ENCODE measurements at places on chromosomes 13 and 19.

DNA sequence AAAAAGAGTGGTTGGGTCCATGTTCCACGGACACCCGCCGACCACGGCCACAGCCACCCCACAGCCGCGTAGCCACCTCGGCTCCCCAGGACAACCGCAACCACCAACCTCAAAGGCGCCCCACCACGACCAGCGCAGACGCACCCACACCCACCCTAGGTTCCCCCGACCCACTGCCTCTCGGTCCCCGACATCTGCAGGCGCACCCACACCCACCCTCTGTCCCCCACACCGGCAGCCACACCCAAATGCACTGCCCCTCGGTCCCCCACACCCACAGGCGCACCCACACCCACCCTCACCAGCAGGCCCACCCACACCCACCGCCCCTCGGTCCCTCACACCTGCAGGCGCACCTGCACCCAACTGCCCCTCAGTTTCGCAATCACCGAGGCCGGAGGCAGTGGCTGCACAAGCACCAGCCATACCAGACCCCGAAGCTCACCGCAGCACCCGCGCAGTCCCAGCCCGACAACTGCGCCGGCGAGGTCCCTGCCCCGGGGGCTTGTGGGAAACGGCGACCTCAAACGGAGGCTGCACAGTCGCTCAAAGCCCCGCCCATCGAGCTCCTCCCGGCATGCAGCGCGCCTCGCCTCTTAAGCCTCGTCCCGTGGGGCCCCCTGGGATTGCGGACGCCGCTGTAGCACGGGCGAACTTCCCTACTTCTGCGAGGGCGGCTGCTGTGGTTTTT is 18.3 kb downstream of the ZNF77 start:
- no peak for DNase-seq

GRCh38 chr19:11964496-11964857 is 363 bp upstream of the ZNF763 start:
- DNase-seq = no peak

DNA sequence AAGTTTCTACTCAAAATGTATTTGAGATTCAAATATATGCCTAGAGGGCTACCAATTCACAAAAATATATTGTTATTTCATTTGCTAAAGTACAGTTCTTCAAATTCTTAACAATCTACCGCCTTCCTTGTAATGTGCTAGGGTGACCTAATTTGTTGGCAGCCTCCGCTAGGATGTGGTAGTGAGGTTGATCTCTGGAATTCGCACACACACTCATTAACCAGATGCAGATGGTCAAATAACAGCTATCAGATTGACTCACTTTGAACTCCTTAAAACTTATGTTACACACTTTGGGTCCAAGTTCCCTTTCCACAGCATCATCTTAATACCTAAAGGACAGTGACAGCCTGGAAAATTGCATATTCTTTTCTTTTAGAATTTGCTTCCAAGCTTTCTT is 367.3 kb downstream of the DCT start:
- no peak for DNase-seq

DNA sequence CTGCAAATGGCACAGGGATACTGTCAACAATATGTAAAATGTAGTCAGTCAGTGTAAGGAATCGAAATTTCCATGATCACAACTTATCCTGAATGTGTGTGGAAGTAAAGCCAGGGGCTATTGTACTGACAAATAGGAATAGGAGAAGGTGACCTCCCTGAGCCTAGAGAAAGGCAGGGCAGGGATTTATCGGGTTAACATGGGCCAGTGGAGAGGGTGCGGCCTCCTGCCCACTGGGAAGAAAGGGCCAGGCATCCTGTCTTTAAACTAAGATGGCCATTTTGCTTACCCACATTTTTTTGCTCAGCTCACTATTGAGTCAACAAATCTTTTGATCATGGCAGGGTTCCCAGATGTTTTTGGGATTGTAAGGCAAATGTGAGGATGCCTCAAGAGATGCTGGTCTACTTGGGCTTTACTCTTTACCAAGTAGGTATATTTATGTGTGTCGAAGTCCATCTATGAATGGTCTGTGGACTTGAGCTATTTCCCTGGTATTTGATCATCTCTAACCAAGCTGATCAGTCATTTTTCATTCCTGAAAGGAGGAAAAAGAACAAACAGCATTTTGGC is 116.6 kb upstream of the RNF113B start:
- DNase-seq = no peak

DNA sequence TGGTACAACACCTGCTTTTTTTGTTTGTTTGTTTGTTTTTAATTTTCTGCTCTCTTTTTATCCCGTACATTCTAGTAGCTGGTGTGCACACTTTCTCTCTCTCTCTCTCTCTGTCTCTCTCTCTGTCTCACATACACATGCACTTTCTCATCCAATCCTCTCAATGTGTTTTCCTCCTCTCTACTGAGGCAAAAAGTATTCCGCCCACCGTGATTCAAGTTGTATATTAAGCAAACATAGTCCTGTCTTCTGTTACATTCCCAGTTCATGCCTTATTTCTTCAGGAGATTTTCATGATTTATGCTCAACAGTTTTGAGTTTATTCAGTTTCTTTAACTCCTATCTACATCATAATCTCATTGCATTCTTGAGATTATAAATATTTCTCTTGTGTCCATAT is 38.2 kb upstream of the SCEL start:
- no peak for DNase-seq

GRCh38 chr19:15251010-15251748 is 18.9 kb upstream of the EPHX3 start:
- DNase-seq = no peak

- DNase-seq = no peak
Measured at GRCh38 chr19:2702170-2703076, at the start of gene GNG7. Gene GNG7 (minus strand): TSS chr19:2702694. CDS start chr19:2520688, 182,006 bp downstream.

DNA sequence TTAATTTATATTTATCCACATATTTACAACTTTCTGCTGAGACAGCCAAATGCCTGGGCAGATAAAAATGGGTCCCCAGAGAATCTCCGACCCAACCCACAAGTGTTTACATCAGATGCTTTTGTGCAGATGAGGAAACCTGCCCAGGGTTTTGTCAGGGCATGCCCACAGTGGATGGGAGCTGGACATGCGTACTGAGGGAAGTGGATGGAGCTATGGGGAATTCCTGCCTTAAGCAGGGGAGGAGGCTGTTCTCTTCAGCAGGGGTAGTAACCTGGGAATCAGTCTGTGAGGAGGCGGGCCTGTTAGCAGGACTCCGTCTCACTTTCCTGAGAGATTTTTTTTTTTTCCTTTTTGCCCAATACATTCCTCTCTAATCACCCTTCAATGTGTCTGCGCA is 122.9 kb downstream of the RFC3 start:
- DNase-seq = no peak

DNA sequence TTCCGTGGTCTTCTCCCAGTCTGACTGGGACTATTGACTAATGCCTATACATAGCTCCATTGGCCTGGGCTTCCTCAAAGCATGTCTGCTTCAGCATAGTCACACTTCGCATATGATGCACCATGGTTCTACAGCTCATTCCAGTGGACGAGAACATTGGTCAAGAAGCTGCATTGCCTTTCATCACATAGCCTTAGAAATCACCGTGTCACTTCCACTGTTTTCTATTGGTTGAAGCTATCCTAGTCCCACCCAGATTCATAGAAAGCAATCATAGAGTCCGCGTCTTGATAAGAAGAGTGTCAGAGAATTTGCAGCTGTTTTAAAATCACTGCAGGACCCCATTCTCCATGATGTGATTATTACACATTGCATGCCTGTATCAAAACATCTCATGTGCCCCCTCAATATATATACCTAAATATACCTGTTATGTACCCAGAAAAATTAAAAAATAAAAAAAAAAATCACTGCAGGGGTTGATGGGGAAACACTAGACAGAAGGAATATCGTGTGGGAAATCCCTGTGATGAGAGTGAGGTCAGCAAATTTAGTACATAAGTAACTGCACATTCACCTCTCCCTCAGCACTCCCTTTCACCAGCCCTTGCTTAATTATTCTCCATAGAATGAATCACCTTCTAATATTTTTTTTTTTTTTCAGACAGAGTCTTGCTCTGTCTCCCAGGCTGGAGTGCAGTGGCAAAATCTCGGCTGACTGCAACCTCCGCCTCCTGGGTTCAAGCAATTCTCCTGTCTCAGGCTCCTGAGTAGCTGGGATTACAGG is 2.2 kb upstream of the ARHGAP33 start:
- no peak for DNase-seq

DNA sequence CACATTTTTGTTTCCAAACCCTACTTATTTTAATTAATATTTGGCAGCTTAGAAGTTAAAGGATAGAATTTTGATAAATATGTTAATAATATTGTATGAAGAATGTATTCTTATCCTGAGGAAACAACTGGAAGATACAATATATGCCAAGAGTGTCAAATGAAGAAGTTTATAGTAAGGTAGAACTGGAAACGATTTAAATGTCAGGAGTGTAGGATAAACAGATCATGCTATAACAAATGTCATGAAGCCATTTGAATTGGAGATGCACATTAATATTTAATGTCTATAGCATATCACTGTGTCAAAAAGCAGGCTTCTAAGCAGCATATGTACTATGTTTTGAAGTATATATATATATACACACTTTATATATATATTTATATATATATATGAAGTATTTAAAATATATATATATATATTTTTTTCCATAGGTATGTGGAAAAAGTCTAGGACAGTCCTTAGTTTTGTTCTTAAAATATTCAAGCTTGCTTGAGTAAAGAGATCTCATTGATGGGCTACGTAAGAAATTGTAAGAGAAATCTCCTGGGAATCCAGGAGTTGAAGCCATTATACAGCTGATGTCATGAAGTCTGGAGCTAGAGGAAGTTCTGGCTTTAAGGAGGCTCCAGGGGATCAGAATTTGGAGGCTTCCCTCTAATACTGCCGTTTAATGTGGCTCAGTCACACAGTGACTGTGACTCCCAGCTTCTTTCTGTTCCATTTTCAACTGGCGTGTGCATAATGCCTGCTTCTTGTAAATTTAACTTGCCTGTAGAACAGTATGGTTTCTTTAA is 79.9 kb upstream of the MYCBP2 start:
- no peak for DNase-seq

- DNase-seq = no peak
Measured at GRCh38 chr13:48505012-48505411, 27.9 kb downstream of the RCBTB2 start.

GRCh38 chr13:85693889-85694511 is 105.2 kb downstream of the SLITRK6 start:
- no peak for DNase-seq

GRCh38 chr19:11382898-11383705 is 1.0 kb downstream of the EPOR start:
- DNase-seq = no peak

GRCh38 chr13:95704510-95704909 is 27.6 kb downstream of the DNAJC3 start:
- DNase-seq = no peak

DNA sequence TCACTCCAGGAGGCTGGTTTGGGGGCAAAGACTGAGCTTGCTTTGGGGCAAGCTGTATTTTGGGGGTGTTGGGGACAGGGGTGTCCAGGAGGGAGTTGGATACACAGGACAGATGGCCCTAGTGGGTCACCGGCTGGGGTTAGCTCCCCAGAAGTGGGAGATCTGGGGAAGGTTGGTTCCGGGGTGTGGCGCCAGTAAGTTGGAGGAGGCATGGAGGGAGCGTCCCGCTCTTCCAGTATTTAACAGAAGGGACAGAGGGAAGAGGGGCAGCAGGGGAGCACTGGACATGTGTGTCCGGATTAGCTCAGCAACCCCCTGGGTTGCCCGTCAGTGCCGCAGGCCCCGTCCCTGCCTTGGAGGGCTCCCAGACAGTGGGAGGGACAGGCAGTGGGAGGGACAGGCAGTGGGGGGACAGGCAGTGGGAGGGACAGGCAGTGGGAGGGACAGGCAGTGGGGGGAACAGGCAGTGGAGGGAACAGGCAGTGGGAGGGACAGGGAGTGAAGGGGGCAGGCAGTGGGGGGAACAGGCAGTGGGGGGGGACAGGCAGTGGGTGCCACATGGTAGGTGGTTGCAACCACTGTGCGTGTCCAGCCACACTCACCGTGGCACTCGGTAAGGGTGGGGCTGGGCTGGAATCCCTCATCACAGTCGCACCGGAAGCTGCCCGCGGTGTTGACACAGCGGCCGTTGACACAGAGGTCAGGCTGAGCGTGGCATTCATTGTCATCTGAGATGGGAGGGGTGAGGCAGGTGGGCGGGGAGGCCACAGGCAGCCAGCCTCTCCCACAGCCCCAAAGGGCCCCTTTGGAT is 33.2 kb downstream of the CCL25 start:
- DNase-seq = no peak

GRCh38 chr19:2462635-2463421 is 6.1 kb upstream of the LMNB2 start:
- no peak for DNase-seq

GRCh38 chr13:76339649-76340048 is 546.6 kb downstream of the KCTD12 start:
- DNase-seq = no peak

DNA sequence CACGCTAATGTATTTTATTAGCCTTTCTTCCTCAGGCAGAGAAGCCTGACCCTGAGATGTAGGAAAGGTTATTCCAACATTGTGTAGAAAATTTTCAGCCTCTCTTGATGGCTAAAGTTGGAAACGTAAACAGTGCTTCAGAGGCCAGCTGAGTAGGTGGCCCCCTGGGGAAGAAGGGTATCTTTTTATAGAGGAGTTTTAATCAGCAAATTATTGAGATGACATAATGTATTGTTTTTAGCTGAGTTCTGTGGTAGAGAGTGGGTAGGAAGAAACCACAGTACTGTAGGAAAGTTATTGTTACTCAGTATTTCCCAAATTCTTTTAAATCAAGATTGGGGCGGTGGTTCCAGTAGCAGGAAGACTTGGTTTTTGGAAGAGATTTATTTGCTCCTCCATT is 268.8 kb downstream of the DLEU7 start:
- no peak for DNase-seq

DNA sequence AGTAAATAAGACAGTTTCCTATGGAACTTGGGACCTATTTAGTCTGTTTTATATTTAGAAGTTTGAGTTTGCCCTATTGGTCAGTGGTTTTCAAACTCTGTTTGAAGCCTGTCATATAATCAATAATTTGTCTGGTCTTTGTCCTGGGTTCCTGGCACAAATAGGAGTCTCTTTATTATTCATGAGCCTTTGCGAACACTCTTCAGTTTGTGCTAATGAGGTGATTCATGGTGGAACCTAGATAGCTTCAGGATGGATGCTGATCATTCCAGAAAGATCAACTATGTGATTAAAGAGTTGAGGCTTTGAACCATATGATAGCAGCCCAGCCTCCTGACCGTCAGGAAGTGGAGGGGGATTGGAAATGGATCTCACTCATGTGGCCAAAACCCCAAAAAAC is 10.0 kb upstream of the VWA8 start:
- no peak for DNase-seq

DNA sequence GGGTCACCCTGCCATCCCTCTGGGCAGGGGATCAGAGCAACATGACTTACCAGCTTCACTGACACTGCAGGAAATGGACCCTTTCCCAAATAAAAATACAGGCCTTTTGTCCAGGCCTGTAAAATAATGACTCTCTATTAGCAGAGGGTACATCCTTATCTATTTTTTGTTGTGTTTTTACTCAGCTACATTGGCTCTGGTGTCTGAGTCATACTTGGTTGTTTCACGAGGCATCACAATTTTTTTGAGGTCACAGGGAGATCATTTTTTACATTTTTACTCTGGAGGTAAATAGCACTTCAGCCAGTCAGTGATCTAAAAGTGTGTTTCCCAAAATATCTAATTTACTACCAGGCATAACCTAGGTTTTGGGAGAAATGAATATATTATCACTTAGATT is 6.9 kb upstream of the HTR2A start:
- no peak for DNase-seq
